ENCODE measurements at places on chromosomes 6 and 20.

- DNase-seq, result no peak
These were observed 58.0 kb upstream of the TFB1M start for GRCh38 chr6:155372256-155372655.

- peak; percentile 44 for DNase-seq
These were observed 103.7 kb downstream of the SLC23A2 start for GRCh38 chr20:4897600-4897999.

GRCh38 chr20:50728981-50729874 is 2.2 kb upstream of the PARD6B start:
- DNase-seq, result no peak

DNA sequence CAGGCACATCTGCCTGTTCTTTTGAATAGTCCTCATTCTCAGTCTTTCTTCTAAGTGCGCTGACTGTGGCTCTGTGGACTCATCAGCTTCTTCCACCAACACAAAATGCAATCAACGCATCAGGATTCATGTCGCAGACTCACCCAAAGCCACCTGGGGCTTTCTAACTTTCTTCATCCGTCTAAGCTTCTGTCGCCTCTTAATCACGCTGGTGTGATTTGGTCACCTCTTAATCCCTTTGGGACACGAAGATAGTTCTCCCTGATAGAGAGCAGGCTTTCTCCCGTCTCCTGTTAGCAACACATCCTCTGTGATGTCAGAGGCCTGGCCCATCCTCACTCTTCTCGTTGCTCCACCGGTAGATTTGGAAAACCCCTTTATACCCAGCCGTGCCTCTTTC is 78.0 kb upstream of the FOXQ1 start:
- no peak for DNase-seq

- DNase-seq, result no peak
These were observed 5.2 kb upstream of the VEGFA start for GRCh38 chr6:43764772-43765171.

DNA sequence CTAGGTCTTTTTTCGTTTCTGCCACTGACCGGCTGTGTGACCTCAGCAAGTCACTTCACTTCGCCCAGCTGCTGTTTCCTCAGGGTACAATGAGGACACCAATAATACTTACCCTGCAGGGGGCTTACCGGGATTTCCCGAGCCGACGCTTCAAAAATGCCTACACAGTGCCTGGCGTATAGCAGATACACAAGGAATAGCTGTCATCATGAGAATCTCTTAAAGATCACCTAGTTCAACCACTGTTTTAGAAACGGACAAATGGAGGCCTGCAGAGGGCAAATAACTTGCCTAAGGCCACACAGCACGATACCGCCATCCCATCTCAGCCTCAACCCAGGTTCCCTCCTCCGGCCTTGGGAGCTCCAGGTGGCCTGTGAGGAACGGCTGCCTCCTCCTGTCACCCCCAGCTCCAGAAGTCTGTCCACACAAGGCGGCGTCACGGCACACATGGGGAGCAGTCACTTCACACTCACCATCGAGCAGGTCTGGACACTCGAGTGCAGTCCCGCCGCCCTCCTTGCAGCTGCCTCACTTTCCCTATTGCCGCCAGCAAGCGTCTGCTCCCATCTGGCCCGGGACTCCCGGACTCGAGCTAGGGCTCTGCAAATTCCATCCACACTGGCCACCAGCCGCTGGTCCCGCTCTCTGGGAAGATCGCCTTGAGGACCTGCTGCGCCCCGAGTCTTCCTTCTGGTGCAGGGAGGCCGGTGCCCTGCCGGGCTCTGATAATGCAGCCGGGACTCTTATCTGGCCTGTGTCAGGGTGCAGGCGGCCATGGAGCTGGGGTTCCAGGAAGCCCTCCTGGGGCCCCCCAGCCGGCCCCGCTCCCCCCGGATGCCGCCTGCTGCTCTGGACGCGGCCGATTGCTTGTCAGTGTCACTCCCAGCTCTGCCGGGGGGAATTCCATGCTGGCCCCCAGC is at the start of gene RIPOR3:
RIPOR3 (minus strand) TSS at position 893 of the 923 bp plus-strand sequence; CDS start at position 479, 414 bp downstream.
- DNase-seq, result no peak

DNA sequence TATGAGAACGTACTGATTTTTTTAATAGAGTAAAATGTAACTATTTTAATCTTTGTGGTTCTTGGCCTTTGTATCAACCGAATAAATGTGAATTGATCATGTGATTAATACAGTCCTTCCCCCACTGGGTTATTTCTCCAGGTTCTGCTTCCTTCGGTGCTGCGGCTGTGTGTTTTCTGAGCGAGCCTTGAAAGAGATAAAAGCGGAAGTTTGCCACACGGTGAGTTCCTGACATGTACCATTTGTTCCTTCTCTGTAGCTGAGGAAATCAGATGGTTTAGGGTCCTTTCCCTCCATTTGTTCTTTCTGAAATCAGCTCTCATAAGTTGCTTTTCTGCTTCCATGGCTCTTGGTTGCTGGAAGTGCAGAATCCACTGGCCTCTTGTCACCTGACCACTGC is 15.5 kb downstream of the RTF2 start:
- DNase-seq, result no peak

- DNase-seq, result no peak
These were observed 789 bp downstream of the PHACTR1 start for GRCh38 chr6:12717356-12717755.

DNA sequence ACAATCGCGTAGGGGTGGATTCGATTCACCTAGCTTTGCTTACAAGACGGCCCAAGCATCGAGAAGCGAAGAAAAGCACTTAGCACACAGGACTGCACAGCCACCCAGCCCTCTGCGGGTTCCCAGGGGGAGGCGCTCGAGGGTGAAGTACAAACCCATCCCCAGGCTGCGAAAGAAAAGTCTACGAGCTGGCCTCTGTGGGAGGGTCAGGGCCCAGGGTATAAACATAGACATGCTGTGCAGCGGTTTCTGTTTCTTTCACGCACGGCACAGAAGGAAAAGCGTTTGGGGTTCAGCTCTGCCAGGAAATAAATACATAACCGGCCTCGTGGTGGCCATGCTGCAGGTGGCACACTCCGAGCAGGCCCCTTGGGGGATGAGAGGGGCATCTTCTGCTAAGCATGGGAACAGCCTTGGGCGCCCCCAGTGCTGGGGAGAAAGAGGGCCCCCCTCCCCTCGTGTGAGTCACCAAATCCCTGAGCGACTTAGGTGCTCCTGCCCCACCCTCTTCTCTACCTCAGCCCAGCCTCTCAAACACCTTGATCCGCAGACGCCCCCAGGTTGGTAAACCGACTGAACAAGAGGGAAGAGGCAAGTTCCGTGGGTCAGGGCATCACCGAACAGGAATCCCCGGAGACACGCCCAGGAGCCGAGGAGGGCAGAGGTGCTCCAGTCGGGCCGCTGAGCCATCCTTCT is 91.6 kb upstream of the RIPOR2 start:
- DNase-seq, result peak; percentile 93

- peak; percentile 72 for DNase-seq
These were observed 645 bp downstream of the DDX39B start for GRCh38 chr6:31541059-31541657.

GRCh38 chr20:24679448-24680047 is 210.1 kb downstream of the SYNDIG1 start:
- DNase-seq, result no peak

DNA sequence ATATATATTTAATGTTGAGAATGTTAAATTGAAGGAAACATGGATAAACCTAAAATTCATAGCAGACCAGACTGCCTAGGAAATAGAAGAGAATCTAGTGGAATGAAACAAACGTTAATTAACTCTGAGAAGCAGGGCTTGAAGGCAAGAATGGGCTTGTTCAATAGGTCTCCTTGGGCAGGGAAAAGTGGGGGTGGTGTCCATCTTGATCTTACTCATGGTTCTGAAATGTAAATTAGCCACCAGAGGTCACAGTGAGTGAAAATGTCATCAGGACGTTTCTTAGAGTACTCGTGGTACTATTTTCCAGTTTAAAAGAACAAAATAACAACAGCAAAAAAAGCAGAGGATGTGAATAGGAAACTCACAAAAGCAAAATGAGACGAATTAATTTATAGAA is 66.8 kb upstream of the BTBD3 start:
- DNase-seq, result no peak

GRCh38 chr6:88983532-88983931 is 20.1 kb upstream of the RNGTT start:
- DNase-seq, result no peak

DNA sequence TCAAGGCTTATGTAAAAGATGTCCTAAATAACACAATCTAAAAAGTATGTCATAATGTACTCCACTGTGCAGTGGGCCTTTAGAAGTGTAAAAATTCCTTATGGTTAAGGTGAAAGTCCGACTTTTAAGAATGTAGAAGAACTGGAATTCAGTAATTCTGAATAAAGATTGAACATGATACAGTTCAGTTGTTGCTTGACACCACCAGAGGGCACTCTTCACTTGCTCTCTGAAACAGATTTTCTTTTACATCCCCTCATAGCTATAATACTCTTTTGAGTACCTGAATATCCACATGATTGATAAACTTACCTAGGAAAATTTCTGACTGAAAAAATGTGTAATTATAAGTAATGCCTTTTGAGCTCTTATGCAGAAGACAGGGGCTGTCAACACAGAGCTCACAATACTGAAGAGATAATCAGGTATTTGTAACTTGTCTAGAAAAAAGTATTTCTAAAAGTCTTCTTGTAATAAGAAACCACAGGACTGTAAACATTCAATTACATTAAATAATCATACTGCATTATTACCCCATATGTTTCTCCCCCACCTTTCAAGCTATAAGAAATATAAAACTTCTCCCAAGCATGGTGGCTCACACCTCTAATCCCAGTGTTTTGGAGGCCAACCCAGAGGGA is 92.1 kb downstream of the POPDC3 start:
- DNase-seq, result peak; percentile 32

DNA sequence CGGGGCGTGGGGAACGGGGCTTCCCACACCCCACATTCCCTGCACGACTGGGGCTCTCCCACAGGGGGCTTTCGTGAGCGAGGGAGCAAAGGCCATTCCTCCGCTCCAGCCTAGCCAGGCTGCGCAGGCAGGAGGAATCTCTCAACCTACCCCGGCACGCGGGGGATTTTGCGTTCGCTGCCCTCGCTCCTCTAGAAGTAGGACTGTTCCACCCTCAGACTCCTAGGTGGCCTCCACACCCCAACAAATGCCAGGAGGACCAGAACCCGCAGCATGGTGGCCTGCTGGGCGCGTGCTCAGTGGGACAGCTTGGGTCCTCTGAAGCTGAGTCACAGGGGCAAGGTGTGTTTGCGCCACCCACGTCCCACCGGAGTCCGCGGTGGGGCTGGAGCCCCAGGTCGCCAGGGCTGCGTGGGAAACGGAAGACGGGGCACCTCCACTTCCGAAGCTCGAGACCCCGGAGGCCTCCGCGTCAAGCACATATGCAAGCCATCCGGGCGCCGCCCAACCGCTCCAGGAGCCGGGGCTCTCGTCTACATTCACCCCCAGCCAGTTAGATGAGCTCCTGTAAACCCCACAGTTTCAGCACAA is 1938.5 kb upstream of the DEFB115 start:
- no peak for DNase-seq

- no peak for DNase-seq
These were observed 101.1 kb upstream of the EMILIN3 start for GRCh38 chr20:41467690-41468089.

DNA sequence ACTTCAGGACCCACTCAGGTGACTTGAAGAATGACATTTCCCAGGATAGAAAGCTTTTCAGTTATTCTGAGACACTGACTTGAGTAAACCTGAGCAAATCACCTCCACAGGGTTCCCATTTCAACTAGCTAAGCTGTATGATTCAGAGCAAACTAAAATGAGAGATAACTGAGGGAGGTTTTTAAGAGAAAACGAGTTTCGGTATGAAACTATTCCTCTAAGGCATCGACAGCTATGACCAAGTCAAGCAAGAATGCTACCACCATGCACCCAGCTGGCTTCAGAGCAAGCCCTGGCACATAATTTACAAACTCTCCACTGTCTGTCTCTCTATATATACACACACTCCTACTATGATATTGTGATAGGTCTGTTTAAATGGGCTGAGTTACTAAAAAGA is 75.4 kb downstream of the PERP start:
- no peak for DNase-seq

- DNase-seq, result no peak
These were observed 208.6 kb downstream of the UST start for GRCh38 chr6:148955441-148955840.

- no peak for DNase-seq
These were observed 31.4 kb downstream of the STK38 start for GRCh38 chr6:36515844-36516243.

DNA sequence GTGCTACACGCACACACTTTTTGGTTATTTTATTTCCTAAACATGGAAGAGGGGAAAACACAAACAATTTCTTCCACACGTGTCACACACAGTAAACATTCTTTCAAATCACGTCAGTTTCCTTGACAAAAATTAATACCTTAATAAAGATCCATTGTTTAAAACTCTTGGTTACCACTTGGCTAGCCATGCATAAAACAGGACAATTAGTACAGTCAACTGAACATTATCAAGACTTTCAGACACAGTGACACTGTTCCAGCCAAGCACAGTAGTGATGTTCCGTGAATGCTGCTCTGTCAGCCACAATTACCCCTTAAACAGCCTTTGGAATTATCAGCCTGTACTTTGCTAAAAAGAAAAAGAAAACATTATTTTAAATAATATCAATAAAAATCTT is 50.8 kb downstream of the GMDS start:
- no peak for DNase-seq

DNA sequence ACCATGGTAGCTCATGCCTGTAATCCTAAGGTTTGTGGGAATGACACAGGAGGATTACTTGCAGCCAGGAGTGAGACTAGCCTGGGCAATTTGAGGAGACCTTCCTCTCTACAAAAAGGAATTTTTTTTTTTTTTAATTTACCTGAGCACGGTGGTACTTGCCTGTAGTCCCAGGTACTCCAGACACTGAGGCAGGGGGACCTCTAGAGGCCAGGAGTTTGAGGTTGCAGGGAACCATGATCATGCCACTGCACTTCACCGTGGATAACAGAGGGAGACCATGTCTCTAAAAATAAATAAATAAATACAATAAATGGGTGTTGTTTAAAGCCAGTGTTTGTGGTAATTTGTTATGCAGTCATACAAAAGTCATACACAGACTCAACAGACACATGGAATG is 2.4 kb upstream of the HLA-F start:
- DNase-seq, result no peak

DNA sequence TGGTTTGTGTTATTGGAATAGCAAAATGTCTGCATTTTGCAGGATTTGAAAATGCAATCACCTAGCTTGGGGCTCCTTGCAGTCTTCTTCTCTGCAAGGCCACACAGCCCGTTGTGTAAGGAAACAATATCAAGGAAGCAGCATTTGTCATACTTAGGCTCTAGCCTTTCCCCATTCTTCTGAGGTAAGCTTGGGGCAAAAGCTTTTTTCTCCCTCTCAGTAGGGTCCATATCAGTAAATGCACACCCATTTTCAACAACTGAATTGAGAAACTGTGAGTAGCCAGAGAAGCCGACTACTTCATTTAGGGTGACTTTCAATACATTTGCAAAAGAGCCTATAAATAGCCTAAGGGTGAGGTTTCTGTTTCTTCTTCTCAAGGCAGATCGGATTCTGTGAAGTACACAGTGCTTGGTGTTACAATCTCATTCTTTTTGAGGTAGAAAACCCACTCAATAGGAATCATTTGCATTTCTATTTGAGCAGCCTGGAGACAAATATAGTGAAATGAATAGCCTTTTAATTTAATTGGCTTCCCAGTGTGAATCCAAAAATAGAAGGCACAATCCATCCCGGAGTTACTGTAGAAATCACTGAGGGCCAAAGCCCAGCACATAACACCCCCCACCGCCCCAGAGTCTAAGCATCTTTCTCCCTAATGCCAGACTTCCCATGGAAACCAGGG is 61.8 kb downstream of the BTBD3 start:
- DNase-seq, result peak; percentile 19

GRCh38 chr6:13304101-13304500 is 24.2 kb downstream of the TBC1D7 start:
- DNase-seq, result no peak

Data from RPMI8226 (cell line).